ENCODE measurements at places on chromosomes 6 and 20. TPM values are rescaled to one million over a fixed set of nuclear protein-coding genes. Genes with fewer than 3 reads are reported as not detected.

DNA sequence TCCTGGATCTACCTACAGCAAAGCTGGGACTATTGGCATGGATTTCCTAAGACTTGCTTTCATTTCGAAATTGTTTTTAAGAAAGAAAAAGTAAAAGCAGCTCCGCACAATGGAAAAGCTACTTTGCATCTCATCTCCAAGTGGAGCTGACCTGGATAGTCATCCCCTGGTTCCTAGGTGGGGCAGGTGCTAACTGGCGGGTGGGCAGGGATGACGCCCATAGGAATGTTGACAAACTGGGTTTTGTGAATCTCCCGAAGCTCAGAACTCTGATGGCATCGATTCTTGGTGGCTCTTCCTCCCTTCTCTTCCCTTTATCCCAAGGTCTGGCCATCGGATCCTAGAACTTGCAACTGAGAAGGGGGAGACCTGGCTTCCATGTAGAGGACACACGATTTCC lies 12.4 kb upstream of the EZR start:
- no peak for DNase-seq

DNA sequence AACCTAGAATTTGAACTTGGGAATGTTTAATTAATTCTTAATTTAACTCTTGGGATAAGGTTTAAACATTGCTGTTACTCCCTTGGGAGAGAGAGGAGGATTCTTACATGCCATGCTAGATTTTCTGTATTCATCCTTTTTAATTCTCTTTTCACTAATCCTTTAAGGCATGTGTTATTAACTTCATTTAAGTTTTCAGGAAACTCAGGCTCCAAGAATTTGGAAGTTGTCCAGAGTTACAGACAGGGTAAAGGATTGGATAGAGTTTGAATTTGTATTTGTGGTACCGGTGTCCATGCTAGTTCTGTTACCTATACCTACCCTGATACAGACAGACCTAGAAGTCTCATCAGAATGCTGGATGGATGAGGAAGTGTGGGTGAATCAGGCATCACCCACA lies 23.7 kb downstream of the DOK5 start:
- no peak for DNase-seq

DNA sequence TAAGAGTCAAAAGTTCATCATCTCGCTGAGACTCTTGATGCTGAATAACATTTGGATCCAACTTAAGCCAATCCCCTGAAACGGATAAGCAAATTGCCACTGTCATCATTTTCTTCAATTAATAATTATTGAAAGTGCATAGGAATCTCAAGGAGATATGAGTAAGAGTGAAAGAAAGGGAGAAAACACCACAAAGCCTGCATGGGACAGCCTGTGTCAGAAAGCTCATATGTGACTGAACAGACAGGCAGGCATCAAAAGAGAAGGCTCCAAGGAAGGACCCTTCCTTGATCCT lies 13.3 kb downstream of the ATXN1 start:
- DNase-seq, result no peak

DNA sequence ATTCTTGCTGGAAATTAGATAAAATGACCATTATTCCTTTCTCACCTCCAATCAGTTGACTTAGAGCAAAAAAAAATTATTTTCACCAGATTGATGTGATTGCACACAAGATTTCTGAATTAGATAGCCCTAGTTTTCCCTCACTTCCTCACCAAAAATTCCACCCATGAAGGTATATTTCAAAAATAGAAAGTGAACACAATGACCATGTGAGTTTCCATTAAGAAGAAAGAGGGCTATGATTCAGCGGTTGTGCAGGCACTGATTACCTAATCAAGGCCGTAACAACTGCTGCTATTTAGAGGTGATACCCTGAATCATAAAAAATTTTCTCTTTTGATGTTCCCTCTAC lies 19.5 kb upstream of the RALGAPA2 start:
- DNase-seq, result no peak

GRCh38 chr6:134410541-134410940 lies 92.6 kb upstream of the SGK1 start:
- no peak for DNase-seq

MATN4 gene
- total RNA-seq, result not detected
